ENCODE measurements at places on chromosomes 4 and X.

DNA sequence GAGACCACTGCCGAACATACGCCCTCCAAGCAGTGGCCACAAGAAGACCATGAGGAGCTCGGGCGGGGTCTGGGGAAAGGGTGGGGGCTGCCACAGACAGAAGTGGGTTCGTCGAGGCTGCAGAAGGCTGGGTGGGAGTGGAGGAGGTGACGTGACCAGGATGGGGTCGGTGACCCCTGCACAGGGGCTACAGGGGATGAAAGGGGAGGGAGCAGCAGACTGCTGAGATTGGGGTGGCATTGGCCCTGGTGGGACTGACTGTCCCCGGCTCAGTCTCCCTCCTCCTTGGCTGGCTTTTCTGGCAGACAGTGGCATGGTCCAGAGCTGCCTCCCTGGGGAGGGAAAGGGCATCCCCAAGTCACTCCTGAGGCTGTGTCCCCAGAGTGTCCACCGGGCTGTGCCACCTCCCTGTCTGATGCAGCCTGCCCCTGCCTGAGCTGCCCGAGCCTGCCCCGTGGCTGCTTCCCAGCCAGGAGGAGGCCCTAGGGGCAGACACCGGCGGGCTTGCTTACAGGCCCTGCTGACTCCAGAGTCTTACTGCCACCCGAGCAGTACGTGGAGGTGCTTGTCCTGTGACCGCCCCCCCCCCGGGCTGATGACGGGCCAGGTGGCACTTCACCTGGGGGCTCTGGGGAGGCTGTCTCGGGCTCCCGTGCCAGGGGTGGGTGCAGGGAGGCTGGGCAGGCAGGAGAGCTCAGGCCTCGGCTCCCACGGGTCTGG lies 7.2 kb downstream of the SH3BP2 start:
- no peak for DNase-seq

DNA sequence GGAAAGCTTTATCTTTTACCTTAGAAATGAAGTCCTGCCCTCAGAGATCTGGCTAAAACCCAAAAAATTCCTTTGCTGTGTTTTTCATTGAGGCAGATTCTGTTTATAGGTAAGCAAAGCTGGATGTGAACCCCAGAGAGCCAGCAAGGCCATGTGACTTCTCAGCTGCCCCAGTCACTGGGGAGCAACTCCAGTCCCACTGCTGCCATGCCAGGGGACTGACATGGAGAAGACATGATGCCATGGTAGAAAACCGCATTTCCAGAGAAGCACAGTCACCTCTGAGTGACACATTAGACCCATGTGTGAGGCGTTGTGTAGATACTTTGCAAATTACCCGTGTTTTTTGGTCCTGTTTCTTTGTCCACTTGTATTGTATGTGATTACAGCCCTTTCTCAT lies 45.4 kb downstream of the PTTG2 start:
- no peak for DNase-seq

- no peak for DNase-seq
Observed at GRCh38 chrX:150119323-150119722, 181.0 kb upstream of the EOLA2 start.

GRCh38 chr4:478373-478772 lies 20.6 kb downstream of the ZNF721 start:
- no peak for DNase-seq

- DNase-seq, result no peak
Observed at GRCh38 chr4:82694046-82694445, 104.5 kb downstream of the SCD5 start.

DNA sequence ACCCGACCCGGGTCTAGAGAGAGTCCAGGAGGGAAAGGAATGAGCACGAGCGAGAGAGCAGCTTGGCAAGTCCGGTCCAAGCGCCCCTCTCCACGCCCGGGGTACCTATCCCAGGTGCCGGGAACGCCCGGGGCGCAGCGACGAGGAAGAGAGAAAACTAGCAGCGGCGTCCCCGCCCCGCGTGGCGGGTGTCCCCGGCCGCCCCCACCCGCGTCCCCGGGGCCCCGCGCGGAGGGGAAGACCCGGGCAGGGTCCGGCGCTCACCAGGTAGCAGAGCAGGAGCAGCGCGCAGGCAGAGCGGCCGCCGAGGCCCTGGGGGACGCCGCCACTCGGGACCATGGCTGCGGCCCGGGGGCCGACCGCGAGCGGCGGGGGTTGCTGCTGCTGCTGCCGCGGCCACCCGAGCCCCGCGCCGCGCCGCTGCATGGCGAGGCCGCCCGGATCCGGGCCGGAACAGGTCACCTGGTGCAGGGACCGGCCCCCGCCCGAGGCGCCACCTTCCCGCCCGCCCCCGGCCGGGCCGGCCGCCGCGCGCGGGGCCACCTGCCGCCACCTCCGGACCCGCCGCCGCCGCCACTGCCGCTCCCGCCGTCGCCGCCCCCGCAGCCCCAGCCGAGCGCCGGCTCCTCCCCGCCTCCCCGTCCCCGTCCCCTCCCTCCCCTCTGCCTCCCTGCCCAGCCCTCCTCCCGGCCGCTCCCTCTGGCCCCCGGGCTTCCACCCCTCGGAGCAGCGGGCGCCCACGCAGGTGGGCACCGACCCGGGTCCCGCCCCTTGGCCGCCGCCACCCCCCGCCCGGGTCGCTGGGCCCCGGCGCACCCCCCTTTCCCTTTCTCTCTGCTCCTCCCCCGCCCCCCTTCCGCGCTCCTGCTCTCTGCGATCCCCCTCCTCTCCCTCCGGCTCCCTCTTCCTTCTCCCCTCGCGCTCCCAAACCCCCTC lies at the start of gene SEL1L3:
Gene SEL1L3, minus strand, starts transcription at position 578 of the 936 bp plus-strand sequence. Its CDS starts 152 bp downstream, at position 426.
- DNase-seq, result no peak

- no peak for DNase-seq
Observed at GRCh38 chr4:49032440-49033161, 46.5 kb downstream of the CWH43 start.

DNA sequence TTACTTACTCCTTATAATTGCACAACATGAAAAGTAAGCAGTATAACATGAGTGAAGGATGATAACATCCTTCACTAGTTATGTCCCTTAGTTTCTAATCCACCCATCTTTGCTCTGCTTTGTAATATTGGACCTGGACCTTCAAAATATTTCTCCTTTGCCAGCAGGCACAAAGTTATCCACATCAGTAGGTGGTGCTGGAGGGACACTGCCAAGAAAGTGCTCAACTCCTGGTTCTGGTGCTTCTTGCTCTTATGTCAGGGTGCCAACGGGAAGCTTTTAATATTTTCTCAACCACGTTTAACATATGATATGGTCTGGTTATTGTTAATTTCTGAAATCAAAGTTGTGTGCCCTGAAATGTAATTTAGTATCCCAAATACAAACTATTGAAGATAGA lies 49.1 kb downstream of the TMEM165 start:
- DNase-seq, result no peak
